ENCODE measurements at places on chromosomes 1 and 21.

DNA sequence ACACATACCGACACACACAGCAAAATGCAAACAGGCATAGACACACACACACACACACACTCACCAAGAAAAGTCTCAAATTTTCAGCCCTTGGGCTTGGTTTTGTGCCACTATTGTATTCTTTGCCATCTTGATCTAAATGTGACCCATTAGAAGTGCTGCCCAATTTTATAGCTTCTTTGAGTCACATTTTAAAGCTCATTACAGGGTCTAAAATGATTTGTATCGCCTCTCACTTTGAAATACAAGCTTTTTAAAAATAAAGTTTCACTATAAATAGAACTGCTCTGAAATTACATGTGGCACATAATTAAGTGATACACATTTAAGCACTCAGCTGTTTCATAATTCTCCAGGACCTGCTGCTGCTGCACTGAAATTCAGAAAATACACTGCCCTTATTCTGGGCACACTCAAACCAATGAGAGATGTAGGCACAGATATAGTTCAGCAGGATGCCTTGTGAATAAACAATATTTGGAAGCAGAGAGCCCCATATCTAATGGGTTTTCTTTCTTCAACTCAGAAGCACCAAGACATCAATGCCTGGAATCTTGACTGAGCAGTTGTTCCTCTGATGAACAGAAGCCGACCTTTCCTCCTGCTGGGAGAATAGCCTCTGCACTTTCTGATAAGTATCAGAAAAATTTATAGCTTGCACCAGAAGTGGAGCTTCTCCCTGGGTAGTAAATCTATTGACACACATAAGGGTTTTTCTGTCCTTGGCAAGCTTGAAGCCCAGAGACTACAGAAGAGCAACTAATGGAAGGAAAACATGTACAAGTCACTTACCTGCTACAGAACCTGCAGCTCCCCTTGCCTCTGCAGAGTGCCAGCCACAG is 37.0 kb upstream of the PLPPR4 start:
- DNase-seq = no peak

DNA sequence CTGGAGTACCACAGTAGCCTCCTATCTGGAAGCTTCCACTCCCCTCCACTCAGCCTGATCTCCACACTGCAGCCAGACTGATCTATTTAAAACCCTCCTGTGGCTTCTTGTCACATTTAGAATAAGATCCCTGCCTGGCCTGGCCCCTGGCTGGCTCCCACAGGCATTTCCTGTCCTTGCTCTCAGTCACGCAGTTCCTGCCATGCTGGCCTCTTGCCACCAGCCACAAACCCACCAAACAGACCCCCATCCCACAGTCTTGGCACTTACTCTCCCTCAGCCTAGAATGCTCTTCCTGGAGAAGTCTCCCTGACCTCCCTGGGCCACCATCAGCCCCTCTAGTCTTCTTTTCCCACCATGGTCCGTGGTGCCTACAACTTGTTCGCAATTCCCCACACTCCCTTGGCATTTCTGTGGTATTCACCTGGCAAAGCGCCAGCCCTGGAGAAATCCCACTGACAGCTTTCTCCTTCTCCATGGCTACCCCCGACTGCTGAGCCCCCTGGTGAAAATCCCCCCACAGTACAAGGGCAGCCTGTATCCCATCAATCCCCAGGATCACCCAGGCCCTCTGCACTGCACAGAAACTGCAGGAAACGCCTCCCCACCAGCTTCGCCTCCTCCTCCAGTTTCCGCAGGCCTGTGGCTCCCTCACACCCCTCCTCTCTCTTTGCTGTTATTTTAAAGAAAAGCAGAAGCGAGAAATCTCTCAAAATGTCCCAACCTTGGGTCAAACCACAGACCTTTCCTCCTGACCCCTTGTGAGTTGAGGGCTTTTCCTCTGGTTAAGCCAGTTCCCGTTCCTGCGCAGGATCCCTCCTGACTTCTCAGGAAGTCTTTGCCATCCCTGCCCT is 94.5 kb downstream of the SYT2 start:
- no peak for DNase-seq

- no peak for DNase-seq
These were observed 137.1 kb upstream of the USP24 start for GRCh38 chr1:55352080-55352810.

DNA sequence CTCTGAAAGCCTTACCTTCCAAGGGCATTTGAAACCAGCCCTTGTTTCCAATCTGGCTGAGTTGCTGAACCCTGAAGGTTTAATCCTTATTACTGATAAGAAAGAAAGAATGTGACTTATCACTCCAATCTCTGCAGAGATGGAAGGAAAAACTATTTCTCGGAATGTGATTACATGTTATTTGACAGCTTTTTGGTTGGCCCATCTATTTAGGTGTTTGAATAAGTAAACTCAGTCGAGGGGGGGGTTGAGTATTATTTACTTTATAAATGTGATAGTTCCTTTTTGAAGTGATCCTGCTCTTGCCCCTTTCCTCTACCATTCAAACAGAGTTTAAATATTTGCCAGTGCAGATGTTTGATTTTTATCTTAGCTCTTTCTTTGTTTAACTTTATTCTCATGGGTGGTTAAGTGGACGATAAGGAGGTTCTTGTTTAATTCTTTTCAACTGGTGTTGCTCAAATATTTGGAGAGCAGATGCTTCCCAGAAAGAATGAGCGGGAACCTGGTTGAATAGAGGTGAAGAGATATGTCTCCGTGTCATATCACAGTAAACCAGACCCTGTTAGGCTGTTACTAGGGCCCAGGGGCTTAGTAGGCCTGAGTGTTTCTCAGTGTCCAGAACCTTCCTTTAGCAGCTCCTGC is 126.1 kb downstream of the CACHD1 start:
- DNase-seq = no peak

DNA sequence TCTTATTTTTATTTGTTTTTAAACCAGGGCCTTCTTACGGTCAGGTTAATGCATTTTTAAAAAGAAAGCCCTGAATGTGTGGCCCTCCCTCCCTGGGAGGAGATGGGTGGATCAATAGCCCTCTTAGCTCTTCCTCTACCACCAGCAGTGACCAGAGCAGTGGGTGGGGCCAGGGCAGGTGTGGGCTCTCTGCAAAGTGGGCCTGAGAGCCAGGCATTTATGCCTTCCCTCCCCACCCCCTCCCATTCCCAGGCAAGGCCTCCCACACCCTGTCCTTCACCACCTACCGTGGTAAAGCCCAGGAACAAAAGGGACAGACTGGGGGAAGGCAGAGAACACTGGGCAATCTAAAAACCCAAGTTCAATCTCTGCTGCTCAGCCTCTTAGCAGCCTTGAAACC is 63.9 kb downstream of the SSBP3 start:
- DNase-seq = no peak

GRCh38 chr1:27931759-27932158 is 3.0 kb upstream of the SMPDL3B start:
- DNase-seq = no peak

DNA sequence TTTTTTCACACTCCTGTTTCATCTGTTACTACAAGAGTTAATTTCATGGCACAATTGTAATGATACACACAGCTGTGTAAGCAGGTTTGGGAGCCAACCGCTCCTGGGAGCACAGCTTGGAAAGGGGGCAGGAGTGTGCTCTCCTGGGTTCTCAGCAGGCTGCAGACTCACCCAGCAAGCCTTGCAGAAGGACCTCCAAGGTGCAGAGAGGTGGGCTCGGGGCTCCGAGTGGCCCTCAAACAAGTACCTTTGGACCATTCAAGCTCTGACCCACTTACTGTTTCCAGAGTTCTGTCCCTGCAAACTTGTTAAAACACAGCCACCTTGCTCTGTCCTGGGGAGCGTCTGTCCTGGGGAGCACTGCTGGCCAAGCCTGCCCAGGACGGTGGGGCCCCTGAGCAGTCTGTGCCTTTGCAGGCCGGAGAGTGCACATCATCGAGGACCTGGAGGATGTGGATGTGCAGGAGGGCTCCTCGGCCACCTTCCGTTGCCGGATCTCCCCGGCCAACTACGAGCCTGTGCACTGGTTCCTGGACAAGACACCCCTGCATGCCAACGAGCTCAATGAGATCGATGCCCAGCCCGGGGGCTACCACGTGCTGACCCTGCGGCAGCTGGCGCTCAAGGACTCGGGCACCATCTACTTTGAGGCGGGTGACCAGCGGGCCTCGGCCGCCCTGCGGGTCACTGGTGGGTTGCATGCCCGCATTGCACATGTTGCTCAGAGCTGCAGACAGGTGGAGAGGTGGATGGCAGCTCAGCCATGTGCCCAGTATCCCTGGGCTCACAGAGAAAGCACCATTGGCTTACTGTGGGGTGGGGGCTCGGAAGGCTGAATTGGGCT is 78.0 kb downstream of the OBSCN start:
- no peak for DNase-seq

All from AG04449 (cell line).